ENCODE measurements at places on chromosomes 3 and 15.

GRCh38 chr3:3200632-3201212 lies 21.2 kb upstream of the CRBN start:
- no peak for DNase-seq

DNA sequence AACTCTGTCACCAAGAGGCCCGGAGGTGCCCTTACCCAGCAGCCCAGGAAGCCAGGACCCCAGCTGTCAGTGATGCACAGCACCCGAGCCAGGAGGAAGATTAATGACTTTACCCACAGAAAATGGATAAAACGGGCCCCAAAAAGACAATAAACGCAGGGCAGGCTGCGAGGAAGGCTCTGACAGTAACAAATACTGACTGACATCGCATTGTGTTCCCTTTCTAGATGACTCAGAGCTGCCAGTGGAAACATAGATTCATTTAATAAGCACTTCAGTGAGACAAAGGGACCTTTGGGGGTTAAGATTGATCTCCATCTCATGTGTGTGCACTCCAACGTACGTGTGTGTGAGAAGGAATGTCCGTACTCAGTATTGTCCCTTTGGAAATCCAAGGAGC lies 225.3 kb upstream of the PPP2R3A start:
- DNase-seq, result no peak

- no peak for DNase-seq
These were observed 108.1 kb upstream of the GMNC start for GRCh38 chr3:190970560-190970959.

DNA sequence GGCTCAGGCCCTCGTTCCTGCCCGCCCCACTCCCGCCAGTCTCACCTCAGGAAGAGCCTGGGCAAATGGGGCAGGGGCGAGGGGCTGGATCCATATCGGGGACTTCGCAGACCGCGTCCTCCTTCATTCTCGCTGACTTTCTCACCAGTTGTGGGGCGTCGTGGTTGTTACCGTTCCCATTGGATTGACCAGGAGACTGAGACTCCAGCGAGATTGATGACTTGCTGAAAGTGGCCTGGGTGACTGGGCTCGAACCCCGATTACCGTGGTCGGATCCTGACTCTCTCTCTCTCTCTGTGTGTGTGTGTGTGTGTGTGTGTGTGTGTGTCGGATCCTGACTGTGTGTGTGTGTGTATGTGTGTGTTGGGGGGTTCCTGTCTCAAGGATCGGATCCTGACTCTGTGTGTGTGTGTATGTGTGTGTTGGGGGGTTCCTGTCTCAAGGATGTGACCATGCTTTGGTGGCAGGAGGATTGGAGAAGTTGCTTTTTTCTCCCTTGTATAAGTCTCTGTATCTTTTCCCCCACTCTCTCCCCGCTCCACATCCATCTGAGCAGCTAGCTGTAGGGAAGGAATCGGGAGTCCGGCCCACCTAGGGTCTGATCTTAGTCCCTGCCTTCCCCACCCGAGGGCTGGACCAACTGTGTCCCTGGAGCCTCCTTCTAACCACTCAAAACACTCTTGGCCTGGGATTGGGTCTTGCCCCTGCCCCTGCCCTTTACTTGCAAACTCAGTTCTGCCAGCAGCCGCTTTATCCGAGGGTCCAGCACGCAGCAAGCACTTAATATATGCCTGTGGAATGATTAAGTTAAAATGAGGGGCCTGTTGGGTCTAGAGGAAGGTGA lies 603 bp downstream of the PLEKHO2 start:
- no peak for DNase-seq

DNA sequence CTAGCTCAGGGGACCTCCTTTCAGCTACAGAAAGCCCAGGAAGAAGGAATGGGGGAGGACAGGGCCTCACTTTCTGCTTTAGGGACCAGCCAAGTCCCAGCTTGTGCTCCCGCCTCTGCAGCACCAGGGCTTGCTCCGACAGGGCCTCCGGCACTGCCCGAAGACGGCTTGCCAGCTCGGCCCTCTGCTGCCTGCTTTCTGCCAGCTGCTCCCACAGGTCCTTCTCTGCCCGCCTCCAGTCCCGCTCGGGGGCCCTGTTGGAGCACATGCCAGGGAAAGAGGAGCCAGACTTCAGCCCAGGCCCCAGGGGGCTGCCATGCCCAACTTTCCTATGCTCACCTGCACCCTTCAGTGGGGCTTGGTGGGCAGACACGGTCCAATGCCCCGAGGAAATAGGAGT lies 4.3 kb upstream of the CLK3 start:
- no peak for DNase-seq

- no peak for DNase-seq
These were observed 48.4 kb upstream of the MEIS2 start for GRCh38 chr15:37148714-37149113.

DNA sequence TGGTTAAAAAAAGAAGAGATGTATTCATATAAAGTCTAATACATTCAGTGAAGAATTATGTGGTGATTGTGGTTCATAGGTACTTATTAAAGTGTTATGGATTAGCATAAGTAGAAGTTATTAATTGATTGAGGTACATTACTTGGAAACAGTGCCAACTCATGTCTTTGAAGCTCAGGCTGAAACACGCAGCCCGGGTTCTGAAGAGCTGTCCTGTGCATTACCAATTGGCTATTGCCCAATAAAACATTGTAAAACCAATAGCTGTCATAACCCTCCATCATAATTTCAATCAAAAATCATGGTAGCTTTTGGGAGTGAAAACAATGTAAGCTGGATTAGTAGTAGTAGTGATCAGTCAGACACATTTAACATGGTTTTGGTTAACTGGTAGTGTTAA lies 560.1 kb downstream of the MCTP2 start:
- no peak for DNase-seq

GRCh38 chr3:87867001-87867400 lies 191.8 kb downstream of the CGGBP1 start:
- DNase-seq, result no peak

DNA sequence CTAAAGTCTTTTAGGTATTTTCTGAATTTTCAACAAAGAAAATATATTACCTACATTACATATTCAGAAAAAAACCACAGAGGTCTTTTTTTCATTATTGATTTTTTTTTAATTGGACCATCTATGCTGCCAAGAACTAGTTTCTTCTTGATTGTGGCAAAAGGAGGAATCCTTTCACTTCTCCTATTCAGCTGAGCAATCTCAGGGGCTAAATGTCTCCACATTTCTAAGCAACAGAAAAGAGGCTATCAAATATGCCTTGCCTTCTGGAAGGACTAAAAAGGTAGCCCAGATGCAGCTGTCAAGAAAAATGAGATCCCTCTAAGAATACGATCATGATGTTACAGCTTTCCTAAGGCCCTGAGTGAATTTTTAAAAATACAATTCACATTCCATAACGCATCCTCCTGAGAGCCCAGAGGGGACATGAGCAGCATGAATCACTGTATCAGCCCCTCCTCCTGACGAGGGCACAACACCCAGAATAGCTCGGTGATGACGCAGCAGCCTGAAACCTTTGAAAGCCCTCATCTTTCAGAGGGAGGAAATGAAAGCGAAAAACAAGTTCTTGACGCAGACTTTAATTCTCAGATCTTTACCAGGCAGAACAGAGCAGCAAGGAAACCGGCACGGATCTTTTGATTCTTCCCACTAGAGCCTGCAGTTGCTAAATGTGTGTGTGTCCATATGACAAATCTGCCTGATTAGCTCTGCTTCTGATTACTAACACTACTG lies 24.6 kb downstream of the RUBCN start:
- peak; percentile 80 for DNase-seq

- DNase-seq, result no peak
These were observed 10.3 kb upstream of the CD47 start for GRCh38 chr3:108100906-108101660.

DNA sequence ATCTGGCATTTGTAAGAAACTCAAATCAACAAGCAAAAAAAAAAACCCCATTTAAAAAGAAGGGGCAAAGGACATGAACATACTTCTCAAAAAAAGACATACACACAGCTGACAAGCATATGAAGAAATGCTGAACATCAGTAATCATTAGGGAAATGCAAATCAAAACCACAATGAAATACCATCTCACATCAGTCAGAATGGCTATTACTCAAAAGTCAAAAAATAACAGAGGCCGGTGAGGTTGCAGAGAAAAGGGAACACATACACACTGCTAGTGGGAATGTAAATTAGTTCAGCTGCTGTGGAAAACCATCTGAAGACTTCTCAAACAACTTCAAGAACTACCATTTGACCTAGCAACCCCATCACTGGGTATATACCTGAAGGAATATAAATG lies 199.4 kb upstream of the THBS1 start:
- no peak for DNase-seq

- DNase-seq, result no peak
These were observed 22.2 kb upstream of the IQSEC1 start for GRCh38 chr3:13095408-13095937.

DNA sequence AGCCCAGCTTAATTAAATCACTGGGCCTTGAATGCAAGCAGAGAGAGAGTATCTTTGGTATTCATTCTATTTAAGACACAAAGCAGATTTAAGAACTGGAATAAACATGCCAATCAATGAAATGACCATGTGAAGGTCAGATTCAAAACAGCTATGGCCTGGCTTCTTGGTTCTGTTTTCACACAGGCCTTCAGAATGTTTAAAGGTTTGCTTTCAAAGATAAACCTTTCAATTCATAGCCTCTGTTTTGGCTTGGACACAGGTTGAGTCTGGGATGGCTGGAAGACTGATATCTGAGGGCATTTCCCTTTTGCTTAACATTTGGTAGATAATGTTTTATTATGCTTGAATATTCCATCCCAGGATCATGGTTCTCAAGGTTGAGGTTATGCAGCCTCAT lies 244.4 kb upstream of the KBTBD8 start:
- DNase-seq, result no peak

- DNase-seq, result no peak
These were observed 200.7 kb downstream of the SATB1 start for GRCh38 chr3:18224426-18224825.

GRCh38 chr3:86658876-86659275 lies 332.1 kb downstream of the VGLL3 start:
- DNase-seq, result no peak

GRCh38 chr3:152469248-152470025 lies 200.7 kb downstream of the MBNL1 start:
- no peak for DNase-seq

DNA sequence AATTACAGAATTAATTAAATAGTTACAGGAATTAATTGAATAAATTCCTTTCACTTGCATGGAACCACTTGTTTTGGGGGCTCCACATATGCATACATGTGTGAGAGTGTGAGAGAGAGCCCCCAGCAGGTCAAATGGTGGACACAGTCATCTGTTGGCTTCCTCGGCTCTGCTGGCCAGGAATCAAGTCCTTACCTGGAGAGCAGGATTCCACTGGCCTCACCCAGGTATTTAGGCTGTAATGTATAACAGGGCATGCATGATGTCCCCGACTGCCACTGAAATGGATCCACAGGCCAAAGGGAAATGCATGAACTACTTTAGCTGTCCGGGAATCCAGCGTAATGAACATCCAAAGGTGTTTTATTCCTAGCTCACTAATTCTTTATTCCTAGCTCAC lies 139.7 kb upstream of the SMAD3 start:
- DNase-seq, result no peak

DNA sequence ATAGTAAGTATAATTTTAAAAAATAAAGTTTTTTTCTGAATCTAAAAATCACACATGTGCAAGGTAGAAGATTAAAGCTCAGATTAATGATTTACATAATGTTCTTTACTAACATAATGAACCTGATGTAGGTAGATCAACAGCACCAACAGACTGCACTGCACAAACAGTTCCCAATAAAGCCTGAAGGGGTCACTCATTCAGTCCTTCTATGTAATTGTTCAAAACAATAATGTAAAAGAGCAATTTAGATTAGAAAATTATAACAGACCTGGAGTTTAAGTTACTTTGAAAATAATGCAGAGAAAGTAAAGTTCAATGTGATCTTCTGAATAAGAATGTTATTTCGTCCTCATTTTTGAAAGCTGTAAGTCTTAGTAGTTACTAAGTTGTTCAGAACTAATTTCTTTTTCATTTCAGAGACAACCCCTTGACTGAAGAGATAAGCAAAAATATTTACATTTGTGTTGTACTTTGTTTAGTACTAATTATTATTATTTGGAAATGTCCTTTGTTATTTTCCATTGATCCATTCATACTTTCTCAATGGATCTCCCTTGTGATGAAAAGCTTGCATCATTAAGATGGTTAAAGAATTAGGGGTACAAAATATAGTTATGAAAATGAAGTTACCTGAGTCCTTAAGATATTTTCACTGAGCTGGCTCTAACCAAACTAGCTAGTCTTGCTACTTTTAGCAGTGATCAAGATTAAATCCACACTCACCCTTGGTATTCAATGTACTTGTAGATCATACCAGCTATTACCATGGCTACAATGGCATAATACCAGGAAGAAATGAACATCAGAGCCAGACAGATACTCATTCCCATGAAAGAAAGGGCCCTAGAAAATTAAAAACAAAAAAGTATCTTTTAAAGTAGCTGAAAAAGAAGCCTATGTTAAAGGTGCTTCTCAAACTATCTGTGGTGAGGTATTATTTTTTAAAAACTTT lies 16.8 kb downstream of the EMC4 start:
- peak; percentile 16 for DNase-seq

GRCh38 chr15:65208647-65209046 lies 2.6 kb downstream of the CILP start:
- no peak for DNase-seq

DNA sequence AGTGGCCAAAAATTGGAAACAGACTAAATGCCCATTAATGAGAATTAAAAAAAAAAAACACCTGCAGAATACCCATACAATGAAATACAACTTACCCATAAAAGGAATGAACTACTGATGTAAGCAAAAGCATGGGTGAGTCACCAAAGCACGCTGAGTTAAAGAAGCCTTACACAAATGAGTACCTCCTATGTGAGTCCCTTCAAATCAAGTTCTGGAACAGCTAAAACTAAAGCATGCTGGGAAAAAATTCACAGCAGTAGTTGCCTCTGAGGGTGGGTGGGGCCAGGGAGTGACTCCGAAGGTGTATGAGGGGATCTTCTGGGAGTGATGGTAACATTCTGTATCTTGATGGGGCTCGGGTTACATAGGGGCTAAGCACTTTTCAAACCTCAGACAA lies 11.4 kb downstream of the MYO5C start:
- DNase-seq, result no peak

- DNase-seq, result no peak
These were observed 79.9 kb downstream of the GTPBP8 start for GRCh38 chr3:113070681-113071113.

DNA sequence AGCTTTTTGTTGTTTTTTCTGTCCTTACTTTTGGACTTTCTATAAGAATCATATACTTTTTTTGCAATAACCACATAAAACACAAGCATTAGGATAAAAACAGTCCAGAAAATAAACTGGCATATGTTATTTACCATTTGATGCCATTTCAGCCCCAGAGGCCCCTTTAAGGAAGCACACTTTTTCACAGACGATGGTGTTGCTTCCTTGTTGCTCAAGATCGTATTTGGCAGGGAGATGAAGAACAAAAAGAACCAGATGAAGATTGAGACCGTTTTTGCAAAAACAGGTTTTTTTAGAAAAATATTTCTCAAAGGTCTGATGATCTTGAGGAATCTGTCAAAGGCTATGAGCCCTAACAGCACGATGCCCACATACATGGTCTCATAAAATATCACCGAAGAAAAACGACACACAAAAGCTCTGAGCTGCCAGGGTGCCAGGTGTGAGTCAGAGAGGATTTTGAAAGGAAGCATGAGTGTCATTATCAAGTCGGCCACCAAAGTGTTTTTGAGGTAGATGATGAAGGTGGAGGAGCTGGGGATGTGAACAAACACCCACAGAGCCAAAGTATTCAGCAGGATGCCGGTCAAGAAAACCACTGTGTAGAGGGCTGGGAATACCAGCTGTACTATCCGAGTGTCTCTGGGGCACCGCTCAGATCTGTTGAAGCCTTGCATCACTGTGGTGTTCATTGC lies 902 bp downstream of the P2RY13 start:
- DNase-seq, result peak; percentile 2
